CD14-positive monocyte (primary cell): ENCODE measurements at places on chromosomes 4 and X.

GRCh38 chr4:24884902-24885301 is 27.9 kb downstream of the CCDC149 start:
- no peak for DNase-seq

- DNase-seq, result no peak
These were observed 14.7 kb downstream of the DHX15 start for GRCh38 chr4:24569662-24570061.

DNA sequence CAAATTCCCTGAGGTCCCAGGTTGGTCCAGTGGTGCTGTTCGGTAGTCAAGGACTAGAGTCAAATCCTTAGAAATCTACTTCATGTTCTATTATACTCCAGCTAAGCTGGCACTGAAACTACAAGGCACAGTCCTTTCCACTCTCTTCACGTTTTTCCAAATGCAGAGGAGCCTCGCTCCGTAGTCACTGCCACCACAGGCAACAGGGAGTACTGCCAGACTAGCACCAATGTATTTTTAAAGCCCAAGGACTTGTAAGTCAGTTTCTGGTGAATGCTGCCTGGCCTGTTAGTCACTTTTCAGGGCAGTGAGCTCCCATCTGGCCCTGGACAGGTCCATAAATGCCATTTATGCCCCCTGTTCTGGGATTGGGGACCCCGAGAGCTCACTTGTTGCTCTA is 323.5 kb downstream of the FAM47A start:
- no peak for DNase-seq

DNA sequence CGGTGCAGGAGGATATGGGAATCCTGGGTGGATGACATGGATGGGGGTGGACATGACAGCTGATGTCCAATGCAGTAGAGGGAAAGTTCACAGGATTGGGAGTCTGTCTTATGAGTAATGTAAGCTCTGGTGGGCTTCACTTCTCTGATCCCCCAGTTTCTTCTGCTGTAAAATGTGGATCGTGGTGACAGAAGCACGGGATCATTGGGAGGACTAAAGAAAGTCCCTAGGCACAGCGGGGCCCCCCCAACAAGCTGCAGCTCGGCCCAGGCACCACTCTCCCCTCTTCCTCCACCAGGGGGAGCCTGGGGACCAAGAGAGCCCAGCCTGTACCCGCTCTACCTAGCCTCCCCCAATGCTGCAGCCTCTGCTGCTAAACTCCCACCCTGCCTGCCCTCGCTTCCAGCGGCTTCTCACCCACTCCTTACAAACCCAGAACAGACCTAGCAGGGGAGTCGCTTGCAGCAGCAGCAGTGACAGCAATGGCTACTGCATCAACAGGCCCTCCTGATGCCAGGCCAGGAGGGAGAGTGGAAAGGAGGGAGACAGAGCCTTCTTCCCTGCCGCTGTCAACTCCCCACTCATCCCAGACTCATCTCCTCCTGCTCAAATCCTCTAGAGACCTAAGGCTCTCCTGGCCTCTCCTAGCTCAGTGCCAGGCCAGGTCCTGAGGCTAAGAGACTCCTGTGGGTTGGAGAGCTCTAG is 36.1 kb upstream of the IQSEC2 start:
- peak; percentile 51 for DNase-seq

GRCh38 chr4:5730436-5730835 is 19.4 kb downstream of the EVC start:
- DNase-seq, result no peak

- DNase-seq, result peak; percentile 63
These were observed 46.1 kb upstream of the FAM9C start for GRCh38 chrX:13090339-13091110.

DNA sequence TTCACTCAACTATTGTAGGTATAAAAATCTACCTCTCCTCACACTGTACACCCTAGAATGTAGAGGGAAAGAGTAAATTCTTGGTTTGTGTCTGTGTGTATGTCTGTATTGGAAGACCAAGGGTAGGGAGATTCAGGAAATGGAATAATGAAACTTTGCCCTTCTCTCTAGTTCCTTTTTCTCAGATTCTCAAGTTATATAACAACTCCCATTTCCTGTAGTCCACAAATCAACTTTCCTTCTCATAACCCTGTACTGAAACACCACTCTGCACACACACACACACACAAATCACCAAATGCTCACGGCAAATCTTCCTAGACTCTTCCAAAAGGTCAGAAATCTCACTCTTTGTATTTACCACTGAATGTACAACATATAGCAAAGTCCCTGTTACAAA is 824.5 kb upstream of the DIAPH2 start:
- DNase-seq, result no peak

DNA sequence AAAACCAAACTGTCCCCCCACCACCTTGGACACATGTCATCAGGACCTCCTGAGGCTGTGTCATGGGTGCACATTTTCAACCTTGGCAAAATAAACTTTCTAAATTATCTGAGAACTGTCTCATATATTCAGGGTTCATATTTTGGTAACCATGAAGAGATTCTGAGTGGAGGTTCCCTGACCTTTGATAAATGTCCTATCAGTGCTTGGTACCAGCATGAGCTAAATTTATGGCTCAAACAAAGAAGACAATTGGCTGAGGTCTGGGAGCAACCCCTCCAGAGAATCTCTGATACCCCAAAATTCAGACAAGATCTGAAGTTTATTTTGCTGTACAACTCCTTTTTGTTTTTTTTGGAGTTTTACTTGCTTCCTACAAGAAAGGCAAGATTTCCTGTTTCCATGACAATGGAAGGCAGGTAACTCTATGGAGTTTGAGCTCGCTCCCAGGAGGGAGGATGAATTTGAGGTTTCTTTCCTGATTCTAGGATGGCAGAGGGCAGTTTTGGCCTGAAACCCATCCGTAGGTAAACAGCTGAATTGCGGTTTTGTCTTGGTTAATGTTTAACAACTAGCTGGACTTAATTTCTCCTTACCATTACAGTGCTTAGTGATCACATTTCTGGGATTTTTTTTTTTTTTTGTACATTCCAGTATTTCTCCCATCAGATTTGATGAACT is 14.5 kb downstream of the UGT2B15 start:
- DNase-seq, result no peak

- no peak for DNase-seq
These were observed 514.3 kb downstream of the ADGRL3 start for GRCh38 chr4:61714387-61714911.

GRCh38 chrX:15410947-15411346 is 26.7 kb upstream of the VEGFD start:
- no peak for DNase-seq

- no peak for DNase-seq
These were observed 106.2 kb downstream of the FNIP2 start for GRCh38 chr4:158875026-158875425.

DNA sequence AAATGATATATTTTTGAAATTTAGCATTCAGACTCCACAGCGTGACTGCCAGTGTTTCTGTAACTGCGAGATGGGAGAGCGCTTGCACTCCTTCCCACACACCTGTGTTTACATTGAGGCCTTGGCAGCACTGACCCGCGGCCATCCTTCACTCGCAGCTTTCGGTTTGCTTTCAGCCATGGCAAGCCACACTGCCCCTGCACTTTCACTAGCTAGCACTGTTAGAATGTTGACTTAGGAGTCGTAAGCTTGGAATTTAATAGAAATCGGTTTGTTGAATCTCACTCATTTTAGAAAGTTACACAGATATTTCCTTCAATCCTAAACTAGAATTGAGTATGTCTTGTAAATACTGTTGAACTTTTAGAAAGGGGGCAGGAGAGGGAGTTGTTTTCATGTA is 136.2 kb downstream of the CFAP299 start:
- DNase-seq, result no peak

GRCh38 chr4:69753686-69754085 is 6.7 kb downstream of the SULT1B1 start:
- DNase-seq, result no peak

DNA sequence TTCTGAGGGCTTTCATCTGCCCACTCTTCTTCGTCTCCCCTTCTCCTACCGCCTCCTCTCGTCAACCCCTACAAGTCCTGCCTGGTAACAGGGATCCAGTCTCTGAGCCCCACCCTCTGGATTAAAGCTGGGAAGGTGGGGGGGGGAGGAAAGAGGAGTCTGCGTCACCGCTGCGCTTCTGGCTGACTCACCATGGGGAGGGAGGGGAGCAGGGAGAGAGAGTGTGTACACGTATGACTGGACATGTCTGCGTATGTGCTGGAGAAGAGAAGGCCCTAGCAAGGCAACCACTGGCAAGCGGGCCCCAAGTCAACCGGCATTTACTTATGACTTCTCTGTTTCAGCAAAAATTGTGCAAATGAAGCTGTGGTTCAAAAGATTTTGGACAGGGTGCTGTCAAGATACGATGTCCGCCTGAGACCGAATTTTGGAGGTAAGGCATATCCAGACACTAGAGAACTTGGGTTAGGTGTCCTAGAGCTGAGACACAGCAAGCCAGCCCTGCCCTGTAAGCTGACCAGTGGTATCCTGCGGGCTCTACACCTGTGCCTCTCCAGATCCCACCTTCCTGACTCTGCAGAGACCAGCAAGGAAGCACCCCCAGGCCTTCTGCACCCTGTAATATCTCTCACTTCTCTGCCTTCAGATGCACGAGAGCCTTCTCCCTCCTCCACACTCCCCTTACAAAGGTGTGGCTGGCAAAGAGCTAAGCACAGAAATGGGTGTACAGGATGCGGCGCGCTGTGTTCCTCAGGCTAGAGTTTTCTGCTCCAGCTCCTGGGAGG is 2.5 kb downstream of the GABRQ start:
- DNase-seq, result no peak

DNA sequence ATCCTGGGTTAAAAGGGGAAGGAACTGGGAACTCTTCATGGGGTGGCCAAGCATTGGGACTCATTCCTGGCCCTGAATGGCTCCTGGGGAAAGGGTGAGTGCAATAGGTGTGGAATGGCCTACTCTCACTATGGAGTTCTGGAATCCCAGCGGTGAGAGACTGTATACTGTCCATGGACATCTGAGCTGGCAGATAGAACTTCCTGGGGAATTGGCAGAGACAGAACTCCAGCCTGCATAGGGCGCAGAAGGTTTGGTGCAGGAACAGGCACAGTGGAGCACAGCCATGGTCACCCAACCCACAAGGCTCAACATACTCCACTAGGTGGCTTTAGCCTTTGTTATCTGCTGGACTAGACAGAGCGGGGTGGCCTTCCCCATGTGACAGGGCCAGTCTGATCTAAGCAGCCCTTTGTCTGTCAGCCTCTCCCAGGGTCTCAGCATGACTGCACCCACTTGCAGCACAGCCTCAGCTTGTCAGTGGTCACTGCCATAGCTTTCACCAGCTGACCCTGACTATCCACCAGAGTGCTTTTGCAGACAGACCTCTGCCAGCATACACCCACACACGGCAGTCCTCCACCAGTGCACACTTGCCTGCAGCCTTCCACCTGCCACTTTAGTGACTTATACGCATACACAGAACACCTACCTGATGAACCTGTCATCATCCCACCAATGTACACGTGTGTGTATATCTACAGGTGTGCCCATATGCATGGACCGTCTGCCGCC is 48.4 kb downstream of the TECRL start:
- no peak for DNase-seq

- no peak for DNase-seq
These were observed 81.8 kb downstream of the MTMR1 start for GRCh38 chrX:150774798-150775568.

DNA sequence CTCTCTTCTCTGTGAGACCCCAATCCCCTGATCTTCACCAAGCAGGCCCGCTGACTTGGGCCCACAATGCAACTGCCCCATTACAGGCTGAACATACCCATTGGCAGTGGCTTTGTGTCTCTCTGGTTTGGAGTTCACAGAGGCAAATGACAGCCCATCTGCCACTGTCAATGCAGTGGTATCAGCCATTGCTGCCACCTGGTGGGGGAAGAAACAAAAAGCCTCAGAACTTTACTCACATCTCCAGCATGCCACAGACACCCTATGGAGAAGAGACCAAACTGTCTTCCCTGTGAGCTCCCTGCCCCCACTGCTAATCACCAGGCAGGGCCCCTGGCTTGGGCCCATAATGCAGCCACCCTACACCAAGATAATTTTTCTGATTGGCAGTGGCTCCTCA is 729.3 kb upstream of the ACTRT1 start:
- DNase-seq, result no peak

DNA sequence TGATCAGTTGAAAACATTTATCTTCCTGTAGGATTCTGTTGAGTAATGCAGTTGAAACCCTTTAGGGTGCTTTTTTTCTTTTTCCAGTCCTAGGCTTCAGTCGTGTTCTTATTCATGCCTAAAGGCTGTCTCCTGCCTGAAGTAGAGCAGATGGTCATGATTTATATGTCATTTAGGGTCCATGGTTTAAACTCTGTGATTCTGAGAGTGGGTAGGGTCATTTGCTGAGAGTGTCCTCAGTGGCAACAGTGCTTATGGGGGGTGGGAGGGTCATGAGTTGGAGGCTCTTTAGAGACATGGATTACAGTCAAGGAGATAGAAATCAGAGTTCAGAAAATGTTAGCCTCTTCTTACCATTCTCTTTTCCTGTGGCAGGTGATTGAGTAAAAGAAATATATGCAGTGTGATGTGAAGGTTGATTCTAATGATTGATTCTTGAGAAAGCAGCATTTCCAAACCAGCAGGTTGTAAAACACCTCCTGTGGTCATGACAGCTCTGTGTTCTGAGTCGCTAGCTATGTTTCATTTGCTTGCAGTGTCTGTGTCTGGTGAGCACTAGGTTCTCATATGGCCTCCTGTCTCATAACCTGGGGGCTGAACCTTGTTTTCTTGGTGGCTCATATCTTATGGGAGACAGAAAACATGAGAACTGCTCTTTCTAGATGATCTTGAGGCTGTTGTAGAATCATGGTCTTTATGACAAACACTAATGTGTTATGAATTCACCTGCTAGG is 60.4 kb downstream of the JADE1 start:
- DNase-seq, result no peak

- DNase-seq, result no peak
These were observed 522.4 kb upstream of the RPS6KA3 start for GRCh38 chrX:20789103-20789502.

DNA sequence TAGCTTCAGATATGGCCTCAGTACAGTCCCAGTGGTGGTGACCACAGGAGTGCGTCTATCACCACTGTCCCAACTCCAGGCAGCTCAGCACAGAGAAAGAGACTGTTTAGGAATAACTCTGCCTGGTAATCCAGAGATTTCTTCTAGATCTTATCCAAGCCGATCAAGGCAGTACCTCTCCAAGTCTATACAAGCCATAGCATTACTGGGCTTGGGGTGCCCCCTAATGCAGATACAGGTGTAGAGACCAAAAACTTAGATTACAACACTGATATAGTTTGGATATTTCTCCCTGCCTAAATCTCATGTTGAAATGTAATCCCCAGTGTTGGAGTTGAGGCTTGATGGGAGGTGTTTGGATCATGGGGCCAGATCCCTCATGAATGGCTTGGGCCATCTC is 100.9 kb downstream of the PTCHD1 start:
- no peak for DNase-seq

DNA sequence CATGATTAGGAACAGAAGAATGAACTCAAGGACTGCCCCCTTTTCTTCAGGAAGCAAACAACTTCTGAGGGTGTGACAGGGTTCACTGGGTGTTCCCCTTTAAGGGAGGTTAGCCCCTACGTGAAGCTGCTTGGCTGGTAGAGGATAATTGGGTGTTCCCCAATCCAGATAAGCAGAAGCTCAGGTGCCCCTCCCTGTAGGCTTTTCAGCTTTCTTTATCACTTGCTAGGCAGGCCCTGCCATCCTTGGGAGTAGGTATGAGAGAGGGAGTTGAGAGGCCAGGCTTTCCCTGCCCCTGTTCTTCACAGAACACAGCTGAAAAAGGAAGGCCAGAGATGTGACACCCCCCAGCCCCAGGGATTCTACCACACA is 44.2 kb downstream of the RTL9 start:
- no peak for DNase-seq

- DNase-seq, result peak; percentile 38
These were observed 93.8 kb upstream of the HELT start for GRCh38 chr4:184924516-184924915.
